Caco-2 (cell line): ENCODE measurements at places on chromosomes 2 and 18. TPM values are rescaled to one million over a fixed set of nuclear protein-coding genes. Genes with fewer than 3 reads are reported as not detected.

The OXER1 gene
- total RNA-seq, result 10.9 and 11.0 TPM in 2 replicates

The CLHC1 gene
- 12.6 and 13.4 TPM in 2 replicates for total RNA-seq

GRCh38 chr18:78069784-78070664, 820.4 kb downstream of the GALR1 start:
- no peaks in the 10 kb centered on the region for H3K36me3 ChIP-seq
- no peaks in the 10 kb centered on the region for H3K27me3 ChIP-seq
- H3K27ac ChIP-seq, result no peak overlapping the region
- no peak for DNase-seq
- no peak overlapping the region for H3K4me3 ChIP-seq
- H3K4me1 ChIP-seq, result no peaks in the 10 kb centered on the region

DNA sequence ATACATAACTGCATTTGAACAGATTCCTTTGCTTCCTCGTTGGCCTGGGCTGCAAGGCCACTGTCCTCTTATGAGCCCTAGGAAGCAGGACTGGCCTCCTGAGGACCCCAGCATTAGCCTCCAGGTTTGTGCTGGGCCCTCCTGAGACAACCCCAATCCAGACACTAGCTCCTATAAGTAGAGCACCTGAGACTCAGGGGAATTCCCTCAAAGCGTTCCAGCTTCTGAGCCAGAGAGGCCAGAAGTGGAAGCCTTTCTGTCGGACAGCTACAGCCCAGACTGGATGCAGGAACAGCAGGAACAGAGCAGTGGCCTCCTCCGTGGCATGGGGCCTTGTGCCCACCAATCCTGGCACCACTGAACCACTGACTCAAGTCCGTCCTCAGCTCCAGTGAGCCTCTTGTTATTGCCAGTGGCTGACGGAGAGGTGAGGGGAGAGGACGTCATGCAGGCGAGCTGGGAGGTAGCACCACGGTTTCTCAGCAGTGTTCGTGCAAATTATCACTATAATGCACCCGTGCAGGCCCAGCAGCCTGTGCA, 67.2 kb downstream of the NPAS2 start:
- H3K27me3 ChIP-seq, result no peaks in the 10 kb centered on the region
- no peak overlapping the region for H3K4me3 ChIP-seq
- peaks cover 26% of the 10 kb centered on the region for H3K4me1 ChIP-seq
- H3K36me3 ChIP-seq, result no peaks in the 10 kb centered on the region
- DNase-seq, result no peak
